ENCODE measurements at places on chromosomes 2 and 18.

- no peak for DNase-seq
Observed at GRCh38 chr2:54551123-54551756, 95.1 kb downstream of the SPTBN1 start.

- DNase-seq, result no peak
Observed at GRCh38 chr2:20574930-20575329, 76.0 kb downstream of the HS1BP3 start.

DNA sequence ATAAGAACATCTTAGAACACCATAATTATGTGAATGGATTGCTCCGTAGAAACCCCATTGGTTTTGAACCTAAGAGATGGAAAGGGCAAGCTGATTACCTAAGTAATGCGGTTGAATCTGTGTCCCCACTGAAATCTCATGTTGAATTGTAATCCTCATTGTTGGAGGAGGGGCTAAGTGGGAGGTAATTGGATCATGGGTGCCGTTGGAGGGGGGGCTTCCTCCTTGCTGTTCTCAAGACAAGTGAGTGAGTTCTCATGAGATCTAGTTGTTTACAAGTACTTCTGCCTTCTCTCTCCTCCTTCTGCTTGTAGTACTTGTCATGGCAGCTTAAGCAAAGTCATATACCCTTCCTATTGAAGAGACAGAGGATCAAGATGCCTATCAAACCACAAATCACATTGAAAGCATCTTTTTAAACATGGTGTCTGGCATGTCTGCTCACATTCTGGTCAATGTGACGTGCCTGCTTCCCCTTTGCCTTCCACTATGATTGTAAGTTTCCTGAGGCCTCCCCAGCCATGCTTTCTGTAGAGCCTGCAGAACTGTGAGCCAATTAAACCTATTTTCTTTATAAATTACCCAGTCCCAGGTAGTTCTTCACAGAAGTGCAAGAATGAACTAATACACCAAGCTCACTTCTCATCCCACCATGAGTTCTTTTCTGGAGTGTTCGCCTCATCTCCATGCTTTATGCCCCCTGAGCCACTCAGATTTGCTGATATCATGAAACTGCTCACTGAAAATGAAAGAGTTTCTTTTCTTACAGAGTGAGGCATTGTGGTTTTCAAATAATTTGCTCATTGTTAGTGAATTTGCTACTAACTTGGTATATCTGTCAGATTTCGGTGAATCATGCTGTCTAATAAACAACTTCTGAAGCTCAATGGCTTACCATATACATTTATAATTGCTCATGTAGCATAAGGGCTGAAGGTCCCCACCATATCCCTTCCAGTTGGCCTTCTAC lies 23.6 kb downstream of the KCNE4 start:
- DNase-seq, result no peak

DNA sequence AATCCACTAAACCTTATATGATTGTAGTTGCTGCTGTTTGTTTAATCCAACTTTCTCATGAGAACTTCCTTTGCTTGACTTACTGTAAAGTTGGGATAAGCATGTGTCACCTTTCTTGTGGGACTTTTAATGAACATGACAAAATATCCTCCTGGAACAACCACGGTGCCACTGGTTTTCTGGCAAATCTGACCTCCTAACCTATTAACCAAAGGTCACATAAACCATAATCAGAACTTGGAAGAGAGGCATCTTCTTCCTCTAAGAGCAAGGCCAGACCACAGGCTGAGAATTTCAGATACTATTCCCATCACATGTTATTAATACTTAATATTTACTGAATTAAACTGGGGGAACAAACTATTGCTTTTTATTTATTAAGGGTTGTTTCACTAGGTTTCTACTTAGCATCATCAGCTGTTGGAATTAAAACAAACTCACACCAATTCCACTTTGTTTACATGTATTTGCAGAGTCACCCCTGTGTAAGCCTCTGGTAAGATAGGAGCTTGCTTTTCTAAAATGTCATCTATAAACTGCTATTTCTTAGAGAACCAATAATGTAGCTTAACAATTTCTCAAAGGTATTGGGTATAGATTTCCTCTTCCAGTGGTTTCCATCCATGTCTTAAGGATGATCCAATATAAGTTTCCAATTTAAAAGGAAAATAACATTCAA lies 2.2 kb downstream of the SLC40A1 start:
- DNase-seq, result no peak

- no peak for DNase-seq
Observed at GRCh38 chr2:223772363-223772762, 65.0 kb downstream of the AP1S3 start.

- no peak for DNase-seq
Observed at GRCh38 chr18:10528439-10528838, 2.6 kb downstream of the NAPG start.

GRCh38 chr2:136257893-136258292 lies 139.9 kb upstream of the CXCR4 start:
- DNase-seq, result no peak

GRCh38 chr2:120669121-120669952 lies 66.3 kb upstream of the GLI2 start:
- DNase-seq, result no peak

GRCh38 chr18:8140841-8141501 lies 468.3 kb upstream of the RAB12 start:
- no peak for DNase-seq

- DNase-seq, result no peak
Observed at GRCh38 chr2:70790136-70790828, at the start of gene FIGLA. Gene FIGLA (minus strand): TSS chr2:70790643. CDS start chr2:70790638, 5 bp downstream.

DNA sequence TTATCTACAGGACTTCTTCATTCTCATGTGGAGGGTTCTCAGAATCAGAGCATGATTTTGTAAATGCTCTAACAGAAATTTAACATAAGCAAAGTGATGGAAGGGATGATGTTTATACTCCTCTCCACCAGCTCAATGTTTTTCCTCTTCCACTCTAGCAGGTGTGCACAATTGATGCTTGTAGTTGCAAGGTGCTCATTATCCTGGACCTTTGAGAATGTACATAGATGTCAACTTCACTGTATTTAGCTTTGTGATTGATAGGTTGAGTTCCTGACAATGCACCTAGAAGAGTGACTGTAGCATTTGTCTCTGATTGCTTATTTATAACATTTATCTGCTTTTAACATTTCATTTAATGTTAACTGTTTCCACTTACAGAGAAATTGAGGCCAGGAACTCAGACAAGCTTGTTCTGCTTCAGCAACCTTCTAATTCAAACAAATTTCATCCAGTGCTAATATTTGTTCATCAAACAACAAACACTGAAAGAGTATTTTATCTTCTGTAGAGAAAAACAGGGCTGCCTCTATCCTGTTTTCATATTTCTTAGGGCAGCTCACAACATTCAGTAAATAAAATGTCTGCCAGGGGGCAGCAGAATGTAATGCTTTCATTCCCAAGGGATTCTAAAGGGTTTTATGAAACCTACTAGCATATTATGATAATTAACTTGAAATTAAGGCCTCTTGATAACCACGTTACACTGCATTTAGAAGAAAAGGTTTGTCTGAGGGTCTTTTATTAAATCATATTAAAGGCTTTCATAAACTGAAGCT lies 127.9 kb upstream of the NOL4 start:
- no peak for DNase-seq

DNA sequence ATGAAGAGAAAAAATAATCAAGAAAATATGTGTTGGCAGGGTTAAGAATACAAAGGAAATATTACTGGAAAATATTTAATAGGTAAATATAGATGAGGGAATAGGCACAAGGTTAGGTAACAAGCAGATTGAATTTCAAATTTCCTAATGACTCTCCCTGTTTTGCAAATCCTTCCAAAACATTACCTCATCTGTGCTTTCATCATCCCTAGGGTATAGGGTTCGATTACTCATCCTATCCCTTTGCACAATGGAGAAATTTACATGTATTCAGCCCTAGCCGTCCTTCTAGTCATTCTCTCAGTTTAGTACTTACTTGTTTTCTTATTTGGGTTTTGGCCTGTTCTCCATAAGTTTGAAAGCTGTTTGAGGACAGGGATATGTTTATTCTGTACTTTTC lies 864.6 kb upstream of the FSHR start:
- no peak for DNase-seq

GRCh38 chr2:107325981-107326786 lies 440.2 kb upstream of the ST6GAL2 start:
- no peak for DNase-seq

DNA sequence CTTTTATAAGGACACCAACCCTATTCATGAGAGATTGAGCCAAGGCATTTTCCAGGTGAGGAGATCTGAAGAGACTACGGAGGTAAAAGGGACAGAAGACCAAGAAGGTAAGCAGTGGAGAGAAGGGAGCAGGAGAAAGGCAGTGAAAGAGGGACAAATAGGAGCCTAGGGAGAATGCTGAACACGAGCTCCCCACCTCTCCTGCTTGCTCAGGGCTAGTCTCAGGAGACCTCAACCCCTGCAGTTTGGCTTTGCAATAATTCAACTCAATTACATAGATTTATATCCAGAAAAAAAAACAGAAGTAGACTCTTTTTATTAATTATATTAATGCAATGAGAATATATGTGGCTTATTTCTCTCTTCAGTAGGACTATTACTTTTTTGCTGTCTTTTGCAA lies 91.0 kb upstream of the DDX18 start:
- no peak for DNase-seq

- DNase-seq, result no peak
Observed at GRCh38 chr2:227785293-227785692, 28.3 kb upstream of the CCL20 start.

- no peak for DNase-seq
Observed at GRCh38 chr2:136638193-136638592, 127.2 kb upstream of the THSD7B start.

GRCh38 chr2:92073815-92074548 lies 2797.2 kb upstream of the TEKT4 start:
- no peak for DNase-seq

DNA sequence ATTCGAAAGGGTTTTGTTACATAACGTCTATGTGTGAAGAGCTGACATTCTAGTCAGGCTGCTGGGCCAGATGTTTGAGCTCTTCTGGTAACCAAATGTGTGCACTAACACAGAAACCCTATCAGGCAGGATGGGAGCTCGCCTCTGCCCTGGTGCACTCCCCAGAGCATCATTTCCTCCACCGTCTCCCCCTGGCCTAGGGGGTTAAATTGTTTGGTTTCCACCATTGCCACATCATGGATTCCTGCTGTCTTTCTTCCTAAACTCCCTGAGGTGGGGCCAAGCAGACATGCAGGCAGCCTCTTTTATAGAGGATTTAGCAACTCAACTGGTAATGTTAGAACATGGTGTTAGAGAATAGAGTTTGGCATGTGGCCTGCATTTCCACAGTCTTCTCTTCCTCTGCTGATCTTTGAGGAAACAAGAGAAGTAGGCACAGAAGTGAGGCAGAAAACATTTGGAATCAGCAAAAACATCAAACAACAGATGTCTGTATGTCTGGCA lies 87.3 kb downstream of the ANTXR1 start:
- DNase-seq, result no peak

- DNase-seq, result no peak
Observed at GRCh38 chr2:4427083-4427482, 723.7 kb downstream of the DCDC2C start.

DNA sequence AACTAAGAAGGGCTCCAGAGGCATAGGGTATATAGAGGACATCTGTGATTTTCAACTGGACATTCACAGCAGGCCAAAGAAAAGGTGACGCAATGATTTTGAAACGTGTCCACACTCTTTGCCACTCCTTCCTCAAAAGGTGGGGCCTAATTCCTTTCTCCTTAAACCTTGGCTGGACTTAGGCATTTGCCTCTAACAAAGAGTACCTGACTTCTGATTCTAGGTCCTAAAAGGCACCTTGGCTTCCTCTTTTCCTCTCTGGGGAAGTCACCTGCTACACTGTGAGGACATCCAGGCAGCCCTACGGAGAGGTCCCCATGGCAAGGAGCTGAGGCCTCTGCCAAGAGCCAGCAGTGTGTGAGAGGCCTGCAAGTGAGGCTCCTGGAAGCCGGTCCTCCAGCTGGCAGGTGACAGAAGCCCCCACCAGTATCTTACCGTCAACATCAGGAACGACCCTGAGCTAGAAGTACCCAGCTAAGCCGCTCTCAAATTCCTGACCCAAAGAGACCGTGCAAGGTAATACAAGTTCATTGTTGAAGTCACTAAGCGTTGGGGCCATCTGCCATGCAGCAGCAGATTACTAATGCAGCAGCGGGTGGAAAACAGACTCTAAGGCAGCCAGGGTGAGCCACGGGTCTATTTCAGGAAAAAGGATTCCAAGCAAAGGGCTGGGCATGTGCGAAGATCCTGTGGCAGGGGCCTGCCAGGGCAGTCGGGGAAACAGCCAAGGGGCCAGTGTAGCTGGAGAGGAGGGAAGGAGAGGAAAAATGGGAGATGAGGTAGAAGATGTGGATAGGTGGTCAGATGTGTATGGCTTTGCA lies 7.4 kb upstream of the HES6 start:
- DNase-seq, result no peak

GRCh38 chr2:164785457-164785856 lies 56.2 kb downstream of the COBLL1 start:
- DNase-seq, result no peak
